Aorta (tissue), 5 donors: ENCODE measurements at places on chromosomes 16 and 17. TPM values are rescaled to one million over a fixed set of nuclear protein-coding genes. Genes with fewer than 3 reads are reported as not detected.

- H3K27me3 ChIP-seq = no peaks in the 10 kb centered on the region
- H3K4me3 ChIP-seq = no peak overlapping the region
- DNase-seq = no peak
- no peaks in the 10 kb centered on the region for H3K36me3 ChIP-seq
Measured at GRCh38 chr17:74117999-74118421, 85.5 kb upstream of the RPL38 start.

The TBC1D3I gene
- not detected for total RNA-seq

The KRT40 gene
- total RNA-seq = not detected

GRCh38 chr16:4495766-4496165 is 19.6 kb downstream of the HMOX2 start:
- no peak overlapping the region for H3K27ac ChIP-seq
- no peaks in the 10 kb centered on the region for H3K4me1 ChIP-seq
- H3K4me3 ChIP-seq = no peak overlapping the region
- H3K27me3 ChIP-seq = no peaks in the 10 kb centered on the region

DNA sequence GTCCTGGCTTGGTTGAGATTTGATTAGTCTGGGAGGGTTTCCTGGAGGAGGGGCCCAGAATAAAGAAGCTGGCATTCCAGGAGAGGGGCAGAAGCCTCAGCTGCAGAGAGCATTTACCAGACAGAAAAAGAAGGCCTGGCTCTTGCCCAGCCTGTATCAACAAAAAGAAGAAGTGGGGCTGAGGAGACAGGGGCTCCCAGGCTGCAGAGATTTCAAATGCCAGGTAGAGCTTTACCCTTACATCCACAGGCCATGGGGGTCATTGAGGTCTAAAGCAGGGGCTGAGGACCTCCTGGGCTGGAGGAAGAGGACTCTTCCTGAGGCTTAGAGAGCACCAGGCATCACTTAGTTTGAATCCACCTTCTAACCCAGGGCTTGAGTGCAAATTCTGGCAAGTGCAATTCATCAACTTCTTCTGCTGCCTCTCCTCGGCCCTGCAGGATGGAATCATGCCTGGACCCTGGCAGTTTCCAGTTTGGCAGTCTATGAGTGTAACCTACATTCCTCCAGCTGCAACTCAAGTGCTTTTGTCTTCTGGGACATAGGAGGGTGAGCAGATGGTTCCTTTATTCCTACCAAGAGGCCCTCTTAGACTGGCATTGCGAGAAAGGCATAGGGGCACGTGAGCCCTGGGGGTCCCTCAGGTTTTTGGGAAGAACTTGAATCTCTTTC is 15.3 kb downstream of the CA7 start:
- no peaks in the 10 kb centered on the region for H3K4me1 ChIP-seq
- no peaks in the 10 kb centered on the region for H3K27me3 ChIP-seq
- DNase-seq = peak; percentile 43
- no peaks in the 10 kb centered on the region for H3K36me3 ChIP-seq

The ATP2C2 gene
- not detected for total RNA-seq

- no peak overlapping the region for H3K4me3 ChIP-seq
- H3K4me1 ChIP-seq = no peaks in the 10 kb centered on the region
- no peaks in the 10 kb centered on the region for H3K36me3 ChIP-seq
- no peaks in the 10 kb centered on the region for H3K27me3 ChIP-seq
Measured at GRCh38 chr16:276426-277077, 808 bp upstream of the RGS11 start.

- peaks cover 11% of the 10 kb centered on the region for H3K4me1 ChIP-seq
- H3K36me3 ChIP-seq = no peaks in the 10 kb centered on the region
- no peaks in the 10 kb centered on the region for H3K27me3 ChIP-seq
- no peak overlapping the region for H3K27ac ChIP-seq
Measured at GRCh38 chr17:31598399-31598782, 206.9 kb downstream of the RAB11FIP4 start.

The FLOT2 gene
- total RNA-seq = 99.1 TPM
